ENCODE measurements at places on chromosomes 1 and 21.

- peak; percentile 59 for DNase-seq
Measured at GRCh38 chr1:61141288-61142042, 59.1 kb downstream of the NFIA start.

DNA sequence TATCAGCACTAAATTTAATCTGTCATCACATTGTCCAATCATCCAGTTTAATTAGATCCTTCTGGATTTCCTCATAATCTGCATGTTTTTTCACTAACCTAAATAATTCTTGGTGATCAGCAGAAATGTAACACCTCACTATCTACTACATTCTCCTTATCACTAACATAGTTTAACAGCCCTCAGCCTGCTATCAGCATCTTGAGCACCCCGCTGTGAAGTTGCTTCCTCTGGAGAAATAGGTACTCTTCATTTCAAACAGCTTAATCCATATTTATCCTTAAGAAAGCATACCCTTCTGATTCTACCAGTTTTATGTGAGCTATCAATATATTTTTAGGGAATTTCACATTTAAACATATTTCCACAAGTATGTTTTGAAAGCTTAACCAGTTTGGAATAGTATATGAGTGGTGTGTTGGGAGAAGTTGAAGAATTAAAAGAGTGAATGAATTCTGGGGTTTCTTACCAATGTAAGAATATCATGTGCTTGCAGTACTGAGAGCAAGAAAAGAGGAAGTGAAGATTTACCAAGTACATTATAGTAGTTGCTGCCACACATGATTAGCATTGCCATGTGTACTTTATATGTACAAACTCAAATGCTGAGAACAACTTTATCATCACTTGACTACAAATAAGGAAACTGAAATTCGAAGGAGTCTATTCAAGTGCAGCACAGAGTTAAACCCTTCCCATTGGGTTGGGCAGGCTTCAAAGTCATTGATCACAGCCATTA is 771.1 kb upstream of the ADGRL4 start:
- DNase-seq: no peak

DNA sequence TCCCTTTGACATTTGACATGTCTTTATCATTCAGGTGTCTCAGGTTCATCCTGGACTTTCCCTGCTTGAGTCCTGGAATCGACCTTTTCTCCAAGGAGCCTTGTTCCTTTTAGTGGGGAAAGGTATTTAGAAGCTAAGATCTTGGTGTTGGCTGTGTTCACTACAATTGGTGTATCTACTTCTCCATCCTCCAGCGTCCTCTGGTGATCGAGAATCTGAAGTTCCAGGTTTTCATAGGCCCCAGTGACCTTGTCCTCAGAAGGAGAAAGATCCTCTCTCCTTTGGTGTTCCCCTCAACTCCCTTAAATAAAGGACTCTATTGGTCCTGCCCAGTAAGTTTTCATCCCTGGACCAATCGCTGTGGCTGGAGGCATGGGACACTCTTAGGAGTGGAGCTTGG is 22.1 kb downstream of the MROH7 start:
- no peak for DNase-seq

- peak; percentile 64 for DNase-seq
Measured at GRCh38 chr1:27575840-27576331, 28.1 kb downstream of the AHDC1 start.

- no peak for DNase-seq
Measured at GRCh38 chr1:117436513-117436912, 69.3 kb downstream of the MAN1A2 start.

DNA sequence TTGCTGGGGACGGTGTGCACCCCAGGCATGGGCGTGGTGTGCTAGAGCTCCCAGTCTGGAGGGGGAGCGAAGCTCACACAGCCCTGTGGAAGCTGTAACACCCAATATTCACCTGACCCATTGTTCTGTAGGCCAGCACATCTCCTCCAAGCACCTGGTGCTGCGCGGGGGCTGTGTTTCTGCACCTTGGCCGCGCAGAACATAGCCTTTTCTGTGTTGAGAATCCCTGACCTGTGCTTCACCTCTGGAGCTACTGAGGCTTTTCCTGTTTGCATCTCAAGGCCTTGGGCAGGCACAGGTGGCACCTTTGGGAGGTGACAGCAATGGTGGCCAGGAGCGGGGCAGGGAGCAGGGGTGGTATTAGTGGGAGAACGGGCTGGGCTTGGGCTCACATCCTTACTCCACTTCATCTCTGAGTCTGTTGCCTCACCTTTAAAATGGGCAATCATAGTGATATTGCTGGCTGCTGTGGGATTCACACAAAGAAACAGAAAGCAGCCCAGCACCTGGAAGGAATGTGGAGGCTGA is 343.9 kb upstream of the AJAP1 start:
- no peak for DNase-seq

GRCh38 chr1:83626603-83627002 is 372.3 kb downstream of the TTLL7 start:
- DNase-seq: no peak

Measured in colonic mucosa (tissue), 4 donors.